ENCODE measurements at places on chromosomes 7 and 10. TPM values are rescaled to one million over a fixed set of nuclear protein-coding genes. Genes with fewer than 3 reads are reported as not detected.

The TMEM236 gene
- 0.10 TPM for total RNA-seq

- H3K4me3 ChIP-seq, result no peak overlapping the region
- no peaks in the 10 kb centered on the region for H3K36me3 ChIP-seq
- no peaks in the 10 kb centered on the region for H3K27me3 ChIP-seq
- DNase-seq, result no peak
- H3K27ac ChIP-seq, result no peak overlapping the region
- peaks cover 2% of the 10 kb centered on the region for H3K4me1 ChIP-seq
Observed at GRCh38 chr7:159205833-159206232, 61.2 kb upstream of the VIPR2 start.

- H3K27ac ChIP-seq, result no peak overlapping the region
- peaks cover 10% of the 10 kb centered on the region for H3K27me3 ChIP-seq
- H3K4me3 ChIP-seq, result no peak overlapping the region
- H3K36me3 ChIP-seq, result no peaks in the 10 kb centered on the region
- no peak for DNase-seq
Observed at GRCh38 chr7:132307465-132307864, 268.8 kb downstream of the PLXNA4 start.

DNA sequence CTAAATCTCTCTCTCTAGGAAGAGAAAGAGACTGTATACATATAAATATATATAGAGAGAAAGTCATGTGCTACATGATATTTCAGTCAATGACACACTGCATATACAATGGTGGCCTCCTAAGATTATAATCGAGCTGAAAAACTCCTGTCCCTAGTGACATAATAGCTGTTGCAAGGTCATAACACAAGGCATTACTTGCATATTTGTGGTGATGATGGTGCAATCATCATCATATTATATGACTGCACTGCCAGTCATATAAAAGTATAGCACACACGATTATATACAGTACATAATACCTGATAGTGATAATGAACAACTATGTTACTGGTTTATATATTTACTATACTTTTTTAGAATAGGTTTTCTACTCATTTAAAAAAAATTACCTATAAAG, 316.7 kb downstream of the FGFR2 start:
- H3K36me3 ChIP-seq, result no peaks in the 10 kb centered on the region
- no peak overlapping the region for H3K4me3 ChIP-seq
- DNase-seq, result no peak
- H3K27ac ChIP-seq, result no peak overlapping the region
